ENCODE measurements at places on chromosomes 4 and X. TPM values are rescaled to one million over a fixed set of nuclear protein-coding genes. Genes with fewer than 3 reads are reported as not detected.

TCEAL6 gene
- total RNA-seq, result not detected

CT55 gene
- total RNA-seq, result 1.5 TPM

MED14 gene
- 23.6 TPM for total RNA-seq

PGAM4 gene
- total RNA-seq, result not detected

P2RY8 gene
- total RNA-seq, result not detected

ANXA10 gene
- 1.2 TPM for total RNA-seq

SORBS2 gene
- 9.3 TPM for total RNA-seq

VCX gene
- 2.8 TPM for total RNA-seq

DCAF4L1 gene
- total RNA-seq, result not detected

SYNPO2 gene
- 0.10 TPM for total RNA-seq

GABRG1 gene
- not detected for total RNA-seq

SLAIN2 gene
- 38.1 TPM for total RNA-seq

OTUD6A gene
- total RNA-seq, result not detected

TDO2 gene
- 235 TPM for total RNA-seq

F9 gene
- total RNA-seq, result not detected

TMEM31 gene
- total RNA-seq, result not detected

HSFX4 gene
- not detected for total RNA-seq

PAGE5 gene
- 3.0 TPM for total RNA-seq

ADH7 gene
- not detected for total RNA-seq

FMR1NB gene
- not detected for total RNA-seq

MAP3K15 gene
- total RNA-seq, result 0.86 TPM

PRPS2 gene
- total RNA-seq, result 60.9 TPM

NLGN3 gene
- total RNA-seq, result 0.22 TPM

MAGEA8 gene
- not detected for total RNA-seq

FAM184B gene
- not detected for total RNA-seq

EMCN gene
- not detected for total RNA-seq

DUSP21 gene
- total RNA-seq, result not detected

SLC7A11 gene
- 23.8 TPM for total RNA-seq

DUSP9 gene
- total RNA-seq, result 9.0 TPM

SORCS2 gene
- 0.78 TPM for total RNA-seq

OPRPN gene
- not detected for total RNA-seq

IGFBP7 gene
- total RNA-seq, result 287 TPM

ODAPH gene
- not detected for total RNA-seq

FATE1 gene
- not detected for total RNA-seq

KLHL15 gene
- 10.9 TPM for total RNA-seq

PCSK1N gene
- total RNA-seq, result 16.5 TPM

ZNF185 gene
- 1.7 TPM for total RNA-seq

ENPEP gene
- total RNA-seq, result not detected

SPANXC gene
- total RNA-seq, result not detected

BMX gene
- 0.07 TPM for total RNA-seq

GPRASP1 gene
- total RNA-seq, result 0.29 TPM

KDR gene
- 0.05 TPM for total RNA-seq

LEF1 gene
- 4.7 TPM for total RNA-seq

TMEM33 gene
- total RNA-seq, result 60.4 TPM

LANCL3 gene
- 0.47 TPM for total RNA-seq
